CD4-positive, alpha-beta T cell treated with Interleukin-4 for 4 hours (primary cell): ENCODE measurements at places on chromosomes 6 and 20.

- DNase-seq: no peak
Observed at GRCh38 chr6:69349771-69350170, 447.0 kb downstream of the LMBRD1 start.

GRCh38 chr6:134692008-134692407 is 257.9 kb downstream of the ALDH8A1 start:
- no peak for DNase-seq

GRCh38 chr6:4903121-4903520 is 100.7 kb downstream of the RPP40 start:
- no peak for DNase-seq

- no peak for DNase-seq
Observed at GRCh38 chr20:10671919-10672623, 1.7 kb downstream of the JAG1 start.

DNA sequence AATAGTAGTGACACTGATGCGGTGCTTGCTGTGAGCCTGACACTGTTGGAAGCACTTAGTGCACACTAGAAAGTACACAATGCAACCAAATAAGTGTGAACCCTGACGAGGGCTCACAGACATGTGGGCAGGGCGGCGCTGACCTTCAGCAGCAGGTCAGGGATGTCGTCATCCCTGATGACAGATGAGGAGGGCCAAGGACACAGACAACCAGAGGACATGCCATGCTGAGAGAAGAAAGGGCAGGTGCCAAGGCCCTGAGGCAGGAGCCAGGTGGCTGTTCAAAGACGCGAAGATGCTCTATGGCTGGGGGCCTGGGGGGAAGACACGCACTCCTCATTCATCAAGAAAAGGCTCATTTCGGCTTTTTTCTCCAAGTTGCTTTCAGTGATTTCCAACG is 176.4 kb upstream of the CST7 start:
- no peak for DNase-seq

GRCh38 chr6:71411882-71412281 is 123.3 kb downstream of the OGFRL1 start:
- DNase-seq: no peak

DNA sequence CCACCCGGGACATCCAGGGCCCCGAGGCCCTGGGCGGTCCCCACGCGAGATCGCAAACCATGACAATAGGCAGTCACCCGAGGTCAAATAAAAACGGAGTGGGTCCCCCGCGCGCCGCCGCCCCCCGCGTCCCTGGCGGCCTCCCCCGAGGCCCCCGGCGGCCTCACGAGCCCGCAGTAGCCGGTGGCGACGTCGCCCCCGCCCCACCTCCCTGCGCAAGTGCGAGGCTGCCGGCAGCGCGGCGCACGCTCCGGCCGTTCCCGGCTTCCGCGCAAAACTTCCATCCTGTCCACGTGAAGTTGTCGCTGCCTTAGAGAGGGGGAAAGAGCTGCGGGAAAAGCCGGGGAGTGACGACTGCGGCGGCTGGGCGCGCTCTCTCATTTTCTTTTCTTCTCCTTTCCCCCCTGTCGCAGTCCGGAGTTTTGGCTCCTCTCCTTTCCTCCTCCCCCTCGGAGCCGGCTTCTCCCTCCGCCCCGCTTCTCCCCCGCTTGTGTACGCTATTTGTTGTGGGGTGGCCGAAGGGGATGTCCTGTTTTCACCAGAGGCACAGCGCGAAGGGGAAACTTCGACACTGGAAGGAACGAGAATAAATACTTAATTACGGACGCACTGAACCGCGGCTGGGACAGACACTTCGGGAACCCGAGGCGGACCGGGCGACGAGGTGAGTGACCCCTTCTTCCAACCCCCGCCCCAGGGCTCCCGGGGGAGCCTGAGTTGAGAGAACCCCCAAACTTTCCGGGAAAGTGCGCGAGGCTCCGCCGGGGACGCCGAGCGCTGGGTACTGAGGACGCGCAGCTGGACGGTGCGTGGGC is at the start of gene EYA4:
Gene EYA4, plus strand, starts transcription at position 272 of the 815 bp plus-strand sequence. CDS start 33,424 bp downstream, outside the sequence.
- DNase-seq: no peak
